Epithelial cell of proximal tubule (primary cell): ENCODE measurements at places on chromosomes 2 and 18. TPM values are rescaled to one million over a fixed set of nuclear protein-coding genes. Genes with fewer than 3 reads are reported as not detected.

The TMEM200C gene
- total RNA-seq = 0.29 and 0.92 TPM in 2 replicates

The RGPD3 gene
- total RNA-seq = 0.29 and 0.46 TPM in 2 replicates

The SIX2 gene
- 0.06 and 3.1 TPM in 2 replicates for total RNA-seq

The REG1B gene
- not detected in 2 replicates for total RNA-seq

The SERPINB11 gene
- not detected in 2 replicates for total RNA-seq

The SLC9A2 gene
- 0.86 and 1.2 TPM in 2 replicates for total RNA-seq

The PPM1G gene
- 135 and 228 TPM in 2 replicates for total RNA-seq

The SERPINB3 gene
- total RNA-seq = 0.12 TPM in 1 of 2 replicates, not detected in the other

The TTC39C gene
- 11.2 and 26.0 TPM in 2 replicates for total RNA-seq

The DNAH6 gene
- 0.14 and 0.52 TPM in 2 replicates for total RNA-seq
